Activated CD4-positive, alpha-beta T cell treated with anti-CD3 and anti-CD28 coated beads, Interleukin-2, amount 50 U/mL, for 16 hours (primary cell): ENCODE measurements at places on chromosomes 12 and 14.

- DNase-seq: no peak
These were observed 73.9 kb upstream of the CAPRIN2 start for GRCh38 chr12:30828686-30829085.

GRCh38 chr12:71551529-71551928, 111.9 kb downstream of the LGR5 start:
- DNase-seq: no peak

DNA sequence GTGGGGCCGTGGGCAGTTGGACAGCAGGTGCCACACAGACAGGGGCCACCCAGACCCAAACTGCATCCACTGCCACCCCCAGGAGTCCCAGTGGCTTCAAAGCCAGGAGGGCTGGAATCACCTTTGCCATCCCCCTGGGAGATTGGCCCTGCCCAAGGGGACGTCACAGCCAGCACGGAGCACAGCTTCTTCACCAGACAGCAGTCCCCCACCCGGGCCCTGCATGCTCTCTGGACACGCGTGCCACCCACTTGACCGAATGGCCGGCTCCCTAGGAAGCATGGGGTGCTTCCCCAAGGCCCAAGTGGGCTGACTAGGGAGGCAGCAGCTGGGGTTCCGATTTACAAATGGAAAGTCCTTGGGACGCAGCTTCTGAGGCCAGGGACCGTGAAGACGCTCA, 17.3 kb downstream of the DHX37 start:
- no peak for DNase-seq

DNA sequence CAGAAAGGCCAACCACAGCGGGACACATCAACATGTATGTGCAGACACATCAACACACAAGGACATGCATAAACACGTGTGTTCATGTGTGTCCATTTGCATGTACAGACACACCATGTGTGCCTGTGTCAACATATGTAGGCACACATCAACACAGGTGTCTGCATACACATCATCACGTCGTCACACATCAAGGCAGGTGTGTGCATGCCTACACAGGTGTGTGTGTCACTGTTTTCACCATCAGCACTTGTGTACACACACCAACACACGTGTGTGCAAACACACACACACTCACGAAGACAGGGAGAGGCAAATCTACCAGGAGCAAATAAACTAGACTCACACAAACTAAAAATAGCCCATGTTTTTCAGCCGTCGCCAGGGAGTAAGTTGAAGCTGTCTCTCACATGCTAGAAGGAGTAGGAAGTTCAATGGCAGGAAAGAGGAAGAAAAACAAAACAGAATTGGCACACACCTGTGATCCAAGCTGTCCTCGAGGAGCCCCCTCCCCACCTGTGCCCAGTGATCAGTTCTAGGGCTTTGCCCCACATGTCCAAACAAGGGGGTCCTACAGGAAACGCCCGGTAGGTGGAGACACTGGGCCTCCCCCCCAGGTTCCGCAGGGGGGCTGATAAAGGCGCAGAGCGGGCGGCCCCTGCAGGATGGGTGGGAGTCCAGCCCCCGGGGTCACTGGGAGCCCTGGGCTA, 7.4 kb downstream of the SCARB1 start:
- DNase-seq: no peak

DNA sequence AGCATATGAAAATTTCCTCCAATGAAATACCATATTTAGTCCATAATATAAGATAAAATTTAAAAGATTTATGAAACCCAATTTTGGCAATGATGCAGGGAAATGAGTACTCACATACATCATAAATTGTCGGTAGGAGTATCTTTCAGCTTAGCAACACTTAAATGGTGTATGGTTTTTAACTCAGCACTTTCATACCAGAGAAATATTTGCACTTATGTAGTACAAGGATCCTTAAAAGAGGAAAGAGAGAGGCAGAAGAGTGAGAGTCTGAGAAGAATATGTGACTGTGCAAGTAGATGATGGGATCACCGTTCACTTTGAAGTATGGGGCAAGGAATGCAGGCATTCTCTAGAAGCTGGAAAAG, 379.3 kb upstream of the DCN start:
- DNase-seq: no peak

- DNase-seq: peak; percentile 47
These were observed 921 bp downstream of the RAD51B start for GRCh38 chr14:67820428-67820971.

GRCh38 chr12:25817166-25817565, 141.3 kb upstream of the RASSF8 start:
- no peak for DNase-seq

- DNase-seq: no peak
These were observed 62.4 kb downstream of the EID3 start for GRCh38 chr12:104365921-104366410.

DNA sequence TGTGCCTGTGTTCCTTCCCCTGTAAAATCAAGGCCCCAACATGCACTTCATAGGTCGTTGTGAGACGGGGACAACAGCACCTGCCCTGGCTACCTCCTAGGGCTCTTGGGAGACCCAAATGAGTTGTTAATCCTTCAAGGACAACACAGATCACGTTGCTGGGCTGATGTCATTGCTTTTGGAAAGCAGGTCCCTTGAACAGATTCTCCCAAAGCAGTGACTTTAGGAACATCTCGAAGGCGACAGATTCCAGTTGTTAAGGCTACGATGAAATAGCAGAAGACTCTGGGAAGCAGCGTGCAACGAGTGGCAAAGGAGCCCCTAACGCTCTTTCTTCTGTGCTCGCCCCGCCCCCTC, 26.2 kb upstream of the MAP1LC3B2 start:
- DNase-seq: no peak
